HL-60 (cell line): ENCODE measurements at places on chromosomes 1 and 21.

GRCh38 chr1:228957535-228957934 lies 222.3 kb downstream of the RHOU start:
- no peak for DNase-seq

DNA sequence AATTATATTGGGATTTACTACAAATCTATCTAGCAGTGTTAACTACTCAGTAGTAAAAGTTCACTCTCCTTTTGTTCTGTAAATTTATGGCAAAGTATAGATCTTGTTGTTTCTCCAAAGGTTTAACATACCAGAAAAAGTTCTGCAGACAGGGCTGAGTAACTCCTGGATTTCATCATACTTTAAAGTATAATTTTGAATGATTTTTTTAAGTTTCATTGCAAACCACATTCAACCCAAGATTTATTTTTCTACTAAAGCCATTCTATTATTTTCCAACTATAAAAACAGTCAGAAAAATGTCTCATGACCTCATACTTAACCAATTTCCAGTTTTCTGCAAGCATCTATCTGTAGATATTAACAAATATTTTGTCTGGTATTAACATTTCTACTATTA lies 585.8 kb upstream of the ZRANB2 start:
- DNase-seq: no peak

GRCh38 chr1:7300893-7301663 lies 470.0 kb upstream of the VAMP3 start:
- DNase-seq: no peak

DNA sequence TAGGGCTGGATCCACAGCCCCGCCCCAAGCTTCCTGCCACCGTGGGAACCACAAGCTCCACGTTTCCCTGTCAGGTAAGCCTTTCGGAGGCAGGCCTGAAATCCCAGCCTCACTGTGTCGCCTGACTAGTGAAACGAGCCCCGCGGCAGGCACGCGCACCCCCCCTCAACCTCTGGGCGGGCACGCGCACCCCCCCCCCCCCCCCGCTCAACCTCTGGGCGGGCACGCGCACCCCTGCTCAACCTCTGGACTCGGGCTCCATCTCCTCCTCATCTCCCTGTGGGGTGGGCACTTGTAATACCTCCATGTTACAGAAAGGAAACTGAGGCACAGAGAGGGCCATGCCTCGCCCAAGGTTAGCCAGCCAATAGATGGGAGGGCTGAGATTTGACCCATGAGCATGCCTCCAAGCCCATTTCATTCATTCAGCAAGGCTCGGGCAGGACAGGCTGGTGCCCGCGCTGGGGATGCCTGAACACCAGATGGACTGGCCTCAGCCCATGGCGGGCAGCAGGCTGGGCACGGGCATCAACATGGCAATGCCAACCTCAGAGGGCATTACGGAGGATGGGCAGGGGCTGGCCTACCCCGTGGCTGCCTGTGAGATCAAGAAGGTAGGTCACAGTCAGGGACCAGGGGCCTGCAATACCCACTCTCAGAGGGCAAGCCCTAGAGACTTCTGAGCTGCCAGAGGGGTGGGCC lies 4.7 kb downstream of the CFAP410 start:
- DNase-seq: no peak

DNA sequence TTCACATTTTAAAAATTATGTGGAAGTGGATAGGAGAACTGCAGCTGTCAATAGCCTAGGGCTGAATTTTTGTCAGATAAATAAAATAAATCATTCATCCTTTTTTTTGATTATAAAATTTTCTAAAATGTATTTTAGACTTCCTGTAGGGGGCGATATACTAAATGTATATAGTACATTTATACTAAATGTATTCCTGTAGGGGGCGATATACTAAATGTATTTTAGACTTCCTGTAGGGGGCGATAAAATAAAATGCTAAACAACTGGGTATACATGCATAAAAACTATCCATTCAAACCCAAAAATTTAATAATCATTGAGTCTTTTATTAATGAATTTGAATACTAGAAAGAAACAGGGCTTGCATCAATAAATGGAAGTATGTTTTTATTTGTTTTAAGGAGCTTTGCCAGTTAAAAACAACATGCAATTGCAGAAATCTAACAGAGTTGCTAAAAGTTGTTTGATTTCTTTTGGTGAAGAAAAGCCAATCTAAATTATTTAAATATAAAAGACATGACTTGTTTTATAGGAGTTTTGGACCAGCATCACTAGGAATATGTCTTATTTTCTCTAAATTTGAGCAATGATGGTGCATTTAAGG lies 31.4 kb downstream of the CLCA1 start:
- peak; percentile 25 for DNase-seq
